ENCODE measurements at places on chromosomes 5 and 9.
A peak's percentile ranks its signal among the peaks of the same experiment; 100 is the strongest.

- peak; percentile 18 for DNase-seq
These were observed 3.7 kb upstream of the PJA2 start for GRCh38 chr5:109413458-109413857.

- no peak for DNase-seq
These were observed 102.1 kb downstream of the FANCC start for GRCh38 chr9:95215336-95215898.

DNA sequence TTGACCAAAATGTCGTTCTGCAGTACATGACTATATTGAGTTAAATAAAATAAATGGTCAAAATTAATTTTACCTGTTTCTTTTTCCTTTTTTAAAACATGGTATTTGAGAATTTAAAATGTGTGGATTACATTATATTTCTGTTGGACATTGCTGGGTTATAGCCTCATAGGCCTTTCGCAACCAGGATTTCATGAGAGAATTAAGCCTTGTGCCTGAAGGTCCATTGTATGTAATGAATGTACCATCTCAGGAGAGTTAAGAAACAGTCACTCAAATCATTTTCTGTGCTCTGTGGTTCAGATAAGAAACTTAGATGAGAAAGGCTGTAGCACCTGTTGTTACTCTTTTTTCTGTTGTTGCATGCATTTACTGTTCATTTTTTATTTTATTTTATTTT lies 103.5 kb downstream of the ANGPTL2 start:
- DNase-seq = no peak

DNA sequence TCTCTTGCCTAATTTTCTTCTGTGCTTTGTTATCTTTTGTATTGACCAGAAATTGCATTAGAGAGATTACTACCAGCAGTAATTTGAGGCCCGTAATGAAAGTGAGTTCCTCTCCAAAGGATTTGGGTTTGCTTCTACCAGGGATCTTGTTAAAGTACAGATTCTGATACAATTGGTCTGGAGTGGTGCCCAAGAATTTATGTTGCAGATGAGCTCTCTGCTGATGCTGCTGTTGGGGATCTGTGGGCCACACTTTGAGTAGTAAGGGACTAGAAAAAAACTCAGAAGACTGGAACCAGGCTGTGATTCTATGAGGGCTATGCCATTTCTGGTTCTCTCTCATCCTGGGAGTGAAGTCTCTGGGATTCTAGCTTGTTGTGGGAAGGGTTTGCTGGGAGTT lies 192.2 kb downstream of the SEC61B start:
- no peak for DNase-seq

GRCh38 chr9:91905991-91906469 lies 44.0 kb downstream of the ROR2 start:
- no peak for DNase-seq

DNA sequence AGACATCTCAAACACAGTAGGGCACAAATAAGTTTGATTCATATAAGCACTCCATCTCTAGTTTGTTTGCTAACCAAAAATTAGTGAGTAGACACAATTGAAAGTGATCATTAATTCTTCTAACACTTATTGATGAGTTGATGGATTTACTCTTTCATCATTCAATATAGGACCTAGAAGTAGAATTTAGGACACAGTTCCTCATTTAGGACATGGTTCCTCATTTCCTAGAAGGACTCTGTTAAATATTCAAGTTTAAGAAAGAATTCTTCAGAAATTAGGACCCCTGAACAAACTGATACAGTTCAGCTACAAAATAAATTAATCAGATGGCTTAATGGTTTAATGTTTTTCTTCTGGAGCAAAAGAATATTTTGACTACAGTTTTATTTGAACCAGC lies 143.5 kb upstream of the PRR16 start:
- DNase-seq = no peak

DNA sequence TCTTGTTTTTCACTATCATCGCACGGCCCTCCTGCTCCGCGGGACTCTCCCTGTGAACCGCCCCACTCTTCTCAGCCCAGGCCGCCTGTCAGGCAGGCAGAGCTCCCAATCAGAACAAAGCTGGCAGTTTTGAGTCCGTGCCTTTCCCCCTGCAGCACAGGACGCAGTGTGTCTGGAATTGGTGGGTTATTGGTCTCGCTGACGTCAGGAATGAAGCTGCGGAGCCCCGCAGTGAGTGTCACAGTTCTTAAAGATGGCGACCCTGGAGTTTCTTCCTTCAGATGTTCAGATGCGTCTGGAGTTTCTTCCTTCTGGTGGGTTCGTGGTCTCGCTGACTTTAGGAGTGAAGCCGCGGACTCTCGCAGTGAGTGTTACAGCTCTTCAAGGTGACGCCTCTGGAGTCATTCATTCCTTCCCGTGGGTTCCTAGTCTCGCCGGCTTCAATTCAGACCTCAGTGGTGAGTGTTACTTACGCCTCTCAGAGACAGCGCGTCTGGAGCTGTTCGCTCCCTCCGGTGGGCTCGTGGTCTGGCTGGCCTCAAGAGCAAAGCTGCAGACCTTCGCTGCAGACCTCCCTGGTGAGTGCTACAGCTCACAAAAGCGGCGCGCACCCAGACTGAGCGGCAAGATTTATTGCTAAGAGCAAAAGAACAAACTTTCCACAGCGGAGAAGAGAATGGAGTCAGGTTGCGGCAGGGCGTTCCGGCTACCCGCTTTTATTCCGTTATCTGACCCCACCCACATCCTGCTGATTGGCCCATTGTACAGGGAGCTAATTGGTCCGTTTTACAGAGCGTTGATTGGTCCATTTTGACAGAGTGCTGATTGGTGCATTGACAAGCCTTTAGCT lies 7.4 kb downstream of the ZDHHC11B start:
- DNase-seq = no peak

DNA sequence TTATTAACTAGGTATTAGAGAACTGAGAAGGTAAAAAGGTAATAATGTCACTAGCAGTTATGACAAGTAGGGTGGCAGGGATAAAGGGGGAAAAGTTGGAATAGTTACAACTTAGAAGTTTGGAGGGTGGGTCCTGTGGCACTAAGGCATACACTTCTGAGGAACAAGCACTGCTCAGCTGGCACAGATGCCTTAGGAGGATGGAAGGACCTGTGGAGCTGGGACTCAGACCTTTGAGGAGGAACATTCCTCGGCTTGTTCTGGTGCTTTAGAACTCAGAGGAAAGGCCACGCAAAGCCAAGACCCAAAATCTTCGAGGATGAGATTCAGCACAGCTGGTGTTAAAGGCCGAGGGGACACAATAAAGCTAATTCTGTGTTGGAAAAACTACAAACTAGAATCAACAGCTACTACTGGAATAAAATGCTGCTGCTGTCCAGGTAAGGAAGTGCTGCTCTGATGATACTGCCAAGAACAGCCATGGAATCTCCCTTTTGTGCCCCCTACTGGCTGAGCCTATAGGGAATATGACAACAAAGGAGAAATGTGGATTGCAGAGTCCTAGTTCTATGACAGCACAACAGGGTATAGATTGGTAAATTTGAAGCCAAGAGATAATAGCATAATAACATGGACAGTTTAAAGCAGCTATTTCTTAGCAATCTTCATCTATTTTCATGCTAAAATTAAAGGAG lies 126.7 kb downstream of the SLC25A46 start:
- DNase-seq = no peak

DNA sequence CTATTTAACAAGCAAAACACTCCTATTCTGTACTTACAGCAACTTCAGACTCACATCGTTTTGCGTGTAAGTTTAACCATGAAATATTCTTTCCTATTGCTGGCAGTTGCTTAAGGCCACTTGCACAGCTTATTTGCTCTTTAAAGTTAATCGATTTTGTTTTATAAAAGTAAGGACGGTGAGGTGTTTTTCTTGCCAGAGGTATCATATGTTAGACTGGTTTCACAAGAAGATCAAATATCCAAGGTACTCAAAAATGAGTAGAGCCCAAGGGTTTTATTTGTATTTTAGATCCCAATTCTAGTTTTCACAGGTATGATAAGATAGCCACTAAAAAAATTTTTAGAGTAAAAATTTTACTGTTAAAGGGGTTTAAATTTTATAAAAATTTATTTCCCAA lies 16.2 kb downstream of the CLINT1 start:
- no peak for DNase-seq

GRCh38 chr9:526904-527591 lies 312.4 kb downstream of the DOCK8 start:
- no peak for DNase-seq

- DNase-seq = peak; percentile 96
These were observed 46.4 kb upstream of the SELENOP start for GRCh38 chr5:42858031-42858643.

- DNase-seq = no peak
These were observed at the start of gene RNF224 for GRCh38 chr9:137227054-137227852. TSS of gene RNF224 (plus strand) at chr9:137227502. CDS start at chr9:137228336, 834 bp downstream.

GRCh38 chr5:91058575-91058974 lies 324.5 kb downstream of the ARRDC3 start:
- DNase-seq = no peak

GRCh38 chr9:98191671-98192502 lies 550 bp downstream of the CORO2A start:
- no peak for DNase-seq

Measured in globus pallidus (tissue), 1 donor.